ENCODE measurements at places on chromosomes 1 and 21.
A peak's percentile ranks its signal among the peaks of the same experiment; 100 is the strongest.

GRCh38 chr21:14869984-14870852 lies 194.6 kb downstream of the NRIP1 start:
- DNase-seq = no peak

- DNase-seq = no peak
Measured at GRCh38 chr1:110433213-110433612, 17.7 kb upstream of the PROK1 start.

DNA sequence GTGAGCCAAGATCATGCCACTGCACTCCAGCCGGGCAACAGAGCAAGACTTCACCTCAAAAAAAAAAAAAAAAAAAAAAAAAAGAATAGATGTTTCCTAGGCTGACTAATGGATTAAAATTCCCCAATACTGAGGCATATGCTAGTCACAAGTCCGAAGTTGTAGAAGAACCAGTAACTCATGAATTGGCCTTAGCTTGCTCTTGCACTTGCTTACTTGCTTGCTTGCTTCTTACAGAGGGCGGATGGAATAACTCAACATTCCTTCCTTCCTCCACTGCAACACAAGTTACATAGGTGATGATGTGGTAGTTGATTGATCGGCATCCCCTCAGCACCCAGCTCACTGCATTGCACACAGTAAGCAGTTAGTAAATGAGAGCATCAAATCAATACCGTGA lies 2.8 kb upstream of the TARS2 start:
- no peak for DNase-seq

DNA sequence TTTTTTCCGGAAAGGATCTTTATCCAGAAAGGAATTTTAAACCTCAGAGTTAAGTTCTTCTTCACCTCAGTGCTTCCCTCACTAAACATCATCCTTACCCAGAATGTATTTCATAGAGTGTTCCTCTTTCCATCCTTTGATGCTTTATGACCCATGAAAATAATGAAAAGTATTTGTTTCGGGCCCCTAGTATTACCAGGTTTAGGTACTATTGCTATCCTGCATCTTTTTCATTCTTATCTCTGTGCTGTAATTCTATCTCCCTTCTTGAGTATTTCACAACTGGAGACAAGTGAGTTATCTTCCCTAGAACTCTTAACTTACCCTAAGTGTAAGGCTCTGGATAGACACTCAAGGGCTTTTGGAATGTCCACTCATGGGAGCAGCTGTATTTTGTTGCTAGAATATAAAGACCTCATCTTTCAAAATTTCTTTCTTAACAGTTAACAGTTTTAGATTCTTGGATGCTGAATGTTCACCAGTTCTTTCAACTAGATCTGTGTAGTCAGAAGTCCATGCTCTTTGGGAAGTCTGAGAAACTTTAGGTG lies 26.2 kb downstream of the UCK2 start:
- DNase-seq = no peak

- no peak for DNase-seq
Measured at GRCh38 chr1:61680500-61680899, 44.4 kb downstream of the TM2D1 start.

DNA sequence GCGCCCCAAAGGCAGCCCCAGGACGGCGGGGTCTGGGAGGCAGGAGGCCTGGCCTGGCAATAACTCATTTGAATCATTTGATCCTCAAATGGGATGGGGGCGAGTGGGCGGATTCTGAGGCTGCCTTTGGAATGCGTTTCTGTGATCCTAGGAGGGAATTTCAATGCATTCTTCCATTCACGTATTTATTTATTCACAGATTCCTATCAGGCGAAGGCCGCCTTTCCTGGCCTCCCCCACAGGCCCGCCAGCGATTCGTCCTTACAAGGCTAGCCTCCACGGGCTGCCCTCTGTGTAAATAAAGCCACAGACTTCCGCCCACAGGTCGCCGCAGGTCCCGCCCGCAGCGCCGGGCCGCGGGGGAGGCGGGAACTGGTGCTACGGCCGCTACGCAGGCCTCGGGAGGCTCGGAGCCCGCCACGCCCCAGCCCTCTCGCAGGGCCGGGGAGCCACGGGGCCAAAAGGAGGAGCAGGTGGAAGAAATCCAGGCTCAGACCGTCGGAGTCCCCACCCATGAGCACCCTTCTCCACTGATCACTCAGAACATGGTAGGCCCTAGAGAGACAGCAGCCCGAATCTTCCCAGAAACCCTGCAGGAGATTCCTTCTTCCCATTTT lies 31.3 kb upstream of the JUN start:
- no peak for DNase-seq

- DNase-seq = no peak
Measured at GRCh38 chr1:229863651-229864545, 203.1 kb upstream of the GALNT2 start.

DNA sequence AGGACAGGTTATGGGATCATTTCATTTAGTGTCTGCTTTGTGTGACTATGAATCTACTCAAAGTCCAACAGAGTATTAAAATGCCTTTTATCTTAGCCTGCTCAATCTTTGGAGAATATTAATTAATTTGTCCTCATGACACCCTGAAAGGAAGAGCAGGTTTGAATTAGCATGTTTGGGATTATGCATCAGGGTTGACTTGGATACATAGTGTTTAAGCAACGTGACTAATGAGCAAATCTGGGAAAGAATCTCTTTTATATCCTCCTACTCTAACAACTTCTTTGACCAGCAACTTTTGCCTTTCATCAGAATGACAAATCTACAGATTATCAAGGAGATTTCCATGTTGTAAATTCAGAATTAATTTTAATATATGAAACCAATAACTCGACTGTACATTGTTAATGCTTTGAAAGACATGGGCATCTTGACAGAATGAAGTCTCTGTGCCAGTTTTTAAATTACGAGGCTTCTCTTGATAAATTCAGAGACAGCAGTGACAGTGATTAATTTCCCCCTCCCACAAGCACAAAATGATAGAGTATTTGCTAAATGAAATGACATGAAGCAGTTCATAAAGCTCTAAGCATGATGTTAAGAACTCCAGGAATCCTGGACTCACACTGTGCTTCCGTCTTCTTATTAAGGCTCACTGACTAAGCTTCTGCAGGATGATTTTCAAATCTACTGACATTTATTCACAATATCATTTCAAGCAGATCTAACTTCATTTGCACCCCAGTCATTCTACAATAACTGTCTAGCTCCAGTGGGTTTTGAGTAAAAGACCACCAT lies 156.5 kb downstream of the PCNX2 start:
- DNase-seq = no peak

DNA sequence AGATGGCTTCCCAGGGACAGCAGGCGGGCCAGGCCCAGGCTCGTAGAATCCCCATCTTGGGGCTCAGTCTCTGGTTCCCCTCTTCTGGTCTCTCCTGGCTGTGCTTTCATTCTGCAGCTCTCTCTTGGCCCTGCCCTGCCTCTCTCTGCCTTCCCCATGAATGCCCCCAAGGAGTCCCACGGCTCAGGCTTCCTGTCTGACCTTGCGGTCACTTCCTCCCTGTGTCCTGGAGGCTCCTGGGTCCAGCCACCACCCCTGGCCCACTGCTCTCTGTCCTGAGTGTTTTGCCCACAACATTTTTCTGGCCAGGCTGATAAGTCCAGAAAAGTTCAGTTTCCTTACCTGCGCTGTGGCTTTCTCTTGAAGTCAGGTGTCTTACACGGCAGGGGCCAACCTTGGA lies 29.1 kb downstream of the PIGP start:
- no peak for DNase-seq

DNA sequence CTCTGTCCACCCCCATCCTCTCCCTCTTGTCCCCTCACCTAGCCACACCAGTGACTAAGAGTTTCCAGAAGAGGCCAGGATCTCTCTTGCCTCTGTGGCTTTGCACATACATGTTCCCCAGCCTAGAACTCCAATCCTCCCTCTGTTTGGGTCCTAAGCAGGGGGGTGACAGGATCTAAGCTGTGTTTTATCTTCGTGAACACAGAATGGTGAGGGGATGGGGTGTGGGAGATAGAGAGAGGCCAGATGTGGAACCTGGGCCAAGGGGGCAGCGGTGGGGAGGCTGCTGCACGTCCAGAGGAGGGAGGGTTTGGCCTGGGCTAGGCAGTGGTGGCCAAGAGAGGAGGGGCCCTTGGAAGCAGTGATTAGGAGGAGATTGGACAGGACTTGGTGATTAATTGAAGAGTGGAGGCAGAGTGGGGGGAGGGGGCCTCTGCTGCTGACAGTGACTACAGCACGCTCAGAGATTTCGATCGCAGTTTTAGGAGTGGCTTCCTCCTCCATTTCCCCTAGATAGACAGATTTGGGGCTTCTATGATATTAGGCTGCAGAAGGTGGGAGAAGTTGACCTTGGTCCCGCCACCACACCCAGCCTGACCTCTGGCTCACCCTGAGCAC lies 17.1 kb upstream of the ADGRB2 start:
- no peak for DNase-seq

- DNase-seq = no peak
Measured at GRCh38 chr1:190193508-190194115, 284.1 kb downstream of the BRINP3 start.

DNA sequence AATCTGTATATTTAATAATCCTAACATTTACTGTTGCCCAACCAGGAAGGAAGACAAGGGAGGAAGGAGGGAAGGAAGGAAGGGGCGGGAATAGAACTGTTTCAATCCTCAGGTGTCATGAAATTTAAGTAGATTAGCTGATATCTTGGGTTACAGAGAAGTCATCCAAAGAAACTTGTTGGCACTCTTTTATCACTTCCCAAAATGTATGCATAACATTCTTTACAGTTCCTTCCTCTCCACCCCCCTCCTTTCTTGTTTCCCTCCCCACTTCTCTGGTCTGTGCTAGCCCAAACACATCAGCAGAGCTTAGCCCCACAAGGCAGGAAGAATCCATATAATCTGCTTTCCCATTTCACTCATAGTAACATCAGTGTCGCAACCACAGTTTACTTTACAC lies 110.9 kb downstream of the ESRRG start:
- no peak for DNase-seq

- no peak for DNase-seq
Measured at GRCh38 chr1:180145446-180145845, 9.2 kb upstream of the QSOX1 start.

- DNase-seq = no peak
Measured at GRCh38 chr1:191222206-191222605, 744.5 kb upstream of the BRINP3 start.

- DNase-seq = peak; percentile 58
Measured at GRCh38 chr1:165075725-165076370, 280.7 kb downstream of the LMX1A start.

GRCh38 chr1:222241410-222241809 lies 306.5 kb downstream of the HHIPL2 start:
- no peak for DNase-seq

DNA sequence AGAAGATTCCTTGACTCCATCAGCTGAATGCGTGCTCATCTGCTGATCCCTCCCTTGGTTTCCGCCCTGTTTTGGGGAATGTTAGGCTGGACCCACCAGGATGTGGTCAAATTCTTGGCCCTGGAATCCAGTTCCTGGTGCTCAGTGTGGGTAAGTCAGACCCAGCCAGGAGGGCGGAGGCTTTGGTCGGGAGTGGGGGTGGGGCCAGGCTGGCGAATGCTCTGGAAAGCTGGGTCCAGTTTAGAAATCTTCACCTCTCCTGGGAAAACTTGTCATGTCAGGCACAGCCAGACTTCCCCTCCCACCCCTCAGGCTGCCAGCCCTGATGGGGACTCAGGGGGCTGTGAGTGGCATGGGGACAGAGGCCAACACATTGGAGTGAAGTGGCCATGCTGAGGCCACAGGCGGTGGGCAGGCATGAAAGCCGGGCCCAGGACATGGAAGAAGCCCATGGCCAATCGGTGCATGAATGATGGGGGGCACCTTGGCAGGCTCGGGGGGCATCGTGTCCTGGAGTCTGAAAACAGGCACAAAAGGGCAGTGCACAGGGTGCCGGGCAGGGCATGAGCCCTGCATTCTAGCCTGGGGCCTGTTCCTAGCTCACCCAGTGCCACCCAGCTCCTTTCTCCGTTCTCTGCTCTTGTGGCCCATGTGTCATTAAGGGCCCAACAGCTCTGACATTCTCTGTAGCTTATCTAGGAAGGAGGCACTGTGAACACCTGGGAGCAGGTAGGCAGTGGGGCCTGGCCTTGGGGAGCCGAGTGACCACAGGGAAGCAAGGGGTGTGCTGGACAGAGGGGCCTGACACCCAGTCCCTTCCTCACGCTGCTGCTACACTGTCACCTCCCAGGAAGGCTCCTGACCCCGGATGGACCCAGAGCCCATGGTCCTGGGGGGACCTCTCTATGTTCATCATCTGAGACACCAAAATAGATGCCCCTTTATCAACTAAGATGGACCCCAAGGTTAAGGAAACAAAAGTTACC lies 14.6 kb upstream of the PADI1 start:
- DNase-seq = no peak

DNA sequence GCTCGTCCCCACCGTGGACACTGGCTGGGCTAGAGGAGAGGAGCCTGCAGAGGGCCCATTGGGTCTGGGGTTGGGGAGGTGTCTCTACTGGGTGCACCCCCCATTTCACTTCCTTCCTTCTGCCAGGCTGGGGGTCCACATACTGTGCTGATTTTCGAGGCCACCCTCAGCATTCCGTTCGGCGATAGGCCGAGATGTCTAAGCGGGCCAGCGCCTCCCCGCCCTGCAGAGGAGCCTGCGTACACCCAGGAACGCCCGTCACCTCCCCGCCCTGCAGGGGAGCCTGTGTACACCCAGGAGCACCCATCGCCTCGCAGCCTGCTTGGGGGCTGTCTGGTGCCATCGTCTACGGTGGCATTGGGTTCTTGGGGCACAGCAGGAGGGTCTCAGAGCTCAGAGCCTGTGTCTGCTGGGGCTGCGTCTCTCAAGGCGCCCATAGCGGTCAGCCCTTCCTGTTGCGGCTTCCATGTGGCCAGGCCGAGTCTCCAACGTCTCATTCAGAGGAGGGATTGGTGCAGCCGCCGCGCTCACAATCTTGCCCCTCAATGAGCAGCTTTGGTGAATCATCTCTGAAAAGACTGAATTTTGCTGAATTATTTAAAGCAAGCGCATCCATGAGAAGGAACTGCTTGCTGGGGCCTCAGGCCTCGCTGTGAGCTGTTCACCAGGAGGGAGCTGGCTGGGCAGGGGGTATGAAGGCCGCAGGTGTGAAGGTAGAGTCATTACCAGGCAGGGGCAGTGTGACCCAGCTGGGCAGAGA lies 30.7 kb upstream of the AGPAT3 start:
- no peak for DNase-seq

- no peak for DNase-seq
Measured at GRCh38 chr1:23108918-23109533, 59.6 kb downstream of the LUZP1 start.

DNA sequence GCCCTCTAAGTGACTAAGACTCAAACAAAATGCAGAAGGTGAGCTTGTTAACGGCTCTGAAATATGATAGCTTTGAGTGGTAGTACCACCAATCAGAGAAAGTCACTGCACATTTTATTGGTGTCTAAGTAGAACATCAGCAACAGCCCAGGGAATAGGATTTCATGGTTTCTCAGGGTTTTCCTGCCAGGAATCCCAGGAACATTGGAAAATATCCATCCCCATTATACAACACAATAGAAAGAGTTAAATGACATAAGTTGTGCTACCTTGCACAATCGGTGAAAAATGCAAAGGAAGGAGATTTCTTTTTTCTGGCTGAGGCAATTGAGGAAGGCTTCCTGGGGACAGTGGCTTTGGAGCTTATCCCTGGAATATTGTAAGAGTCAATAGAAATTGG lies 283.1 kb downstream of the HLX start:
- DNase-seq = no peak

GRCh38 chr1:198908995-198909394 lies 270.2 kb downstream of the PTPRC start:
- no peak for DNase-seq

GRCh38 chr1:94627771-94628498 lies 86.4 kb upstream of the F3 start:
- DNase-seq = no peak

Data from NCI-H345 (cell line).